ENCODE measurements at places on chromosomes 13 and 19.
A peak's percentile ranks its signal among the peaks of the same experiment; 100 is the strongest.

DNA sequence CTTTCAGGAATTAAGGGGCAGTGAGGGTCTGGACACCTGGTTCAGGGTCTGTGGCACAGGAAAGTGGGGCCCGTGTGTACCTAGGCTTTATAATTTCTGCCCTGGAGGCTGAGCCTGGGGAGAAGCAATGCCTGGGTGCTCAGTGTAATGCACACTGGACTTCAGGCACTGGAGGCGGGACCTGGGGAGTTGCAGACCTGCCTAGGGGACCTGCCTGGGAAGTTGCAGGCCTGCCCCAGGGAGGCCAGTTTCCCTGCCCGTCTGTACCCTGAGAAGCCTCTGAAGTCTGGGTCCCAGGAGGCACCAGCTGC lies 2.5 kb upstream of the TMEM59L start:
- no peak for DNase-seq

- no peak for DNase-seq
Measured at GRCh38 chr13:20105161-20105689, 55.6 kb downstream of the GJA3 start.

DNA sequence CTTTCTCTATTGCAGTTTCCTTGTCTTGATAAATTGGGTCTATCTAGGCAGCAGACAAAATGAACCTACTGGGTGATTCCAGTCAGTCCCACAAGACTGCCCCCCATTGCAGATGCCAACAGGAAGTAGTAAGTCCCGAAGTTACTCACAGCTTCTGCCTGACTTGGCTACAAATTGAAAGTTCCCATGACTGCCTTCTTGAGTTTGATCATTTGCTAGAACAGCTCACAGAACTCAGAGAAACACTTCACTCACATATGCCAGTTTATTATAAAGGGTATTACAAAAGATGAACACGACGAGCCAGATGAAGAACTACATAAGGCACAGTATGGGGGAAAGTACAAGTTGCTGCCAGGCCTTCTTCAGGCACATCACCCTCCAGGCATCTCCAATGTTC lies 50.0 kb downstream of the TEX26 start:
- peak; percentile 23 for DNase-seq

GRCh38 chr13:42064966-42065365 lies 16.5 kb downstream of the DGKH start:
- DNase-seq, result no peak

DNA sequence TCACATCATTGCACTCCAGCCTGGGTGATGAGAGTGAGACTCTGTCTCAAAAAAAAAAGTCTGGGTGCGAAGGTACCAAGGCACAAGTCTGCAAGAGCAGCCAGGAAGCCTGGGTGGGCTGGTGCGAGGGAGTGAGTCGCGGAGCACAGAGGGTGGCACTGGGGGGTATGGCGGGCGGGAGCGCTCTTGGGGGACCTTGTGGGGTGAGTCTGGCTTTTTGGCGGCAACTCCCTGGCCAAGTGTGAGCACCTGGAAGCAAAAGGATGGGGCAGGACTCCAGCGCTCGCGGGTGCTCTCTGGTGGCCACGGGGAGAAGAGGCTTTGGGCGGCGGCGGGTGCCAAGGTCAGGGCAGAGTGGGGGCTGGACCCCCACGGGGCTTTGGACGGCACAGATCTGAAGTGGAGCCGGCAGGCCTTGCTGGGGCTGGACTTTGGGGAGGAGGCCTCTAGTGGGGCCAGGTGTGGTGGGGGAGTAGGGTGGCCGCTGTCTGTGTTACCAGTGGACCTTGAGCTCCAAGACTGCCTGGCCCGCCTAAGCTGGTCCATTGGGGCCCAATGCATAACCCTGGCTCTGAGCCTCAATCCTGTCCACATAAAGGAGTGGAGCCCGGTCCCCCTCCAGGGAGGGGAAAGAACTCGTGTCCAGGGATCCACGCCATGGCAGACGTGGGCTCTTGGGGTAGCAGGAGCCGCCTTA lies 1.6 kb downstream of the P2RY11 start:
- peak; percentile 78 for DNase-seq

GRCh38 chr13:19795956-19796355 lies 13.2 kb upstream of the PSPC1 start:
- no peak for DNase-seq

DNA sequence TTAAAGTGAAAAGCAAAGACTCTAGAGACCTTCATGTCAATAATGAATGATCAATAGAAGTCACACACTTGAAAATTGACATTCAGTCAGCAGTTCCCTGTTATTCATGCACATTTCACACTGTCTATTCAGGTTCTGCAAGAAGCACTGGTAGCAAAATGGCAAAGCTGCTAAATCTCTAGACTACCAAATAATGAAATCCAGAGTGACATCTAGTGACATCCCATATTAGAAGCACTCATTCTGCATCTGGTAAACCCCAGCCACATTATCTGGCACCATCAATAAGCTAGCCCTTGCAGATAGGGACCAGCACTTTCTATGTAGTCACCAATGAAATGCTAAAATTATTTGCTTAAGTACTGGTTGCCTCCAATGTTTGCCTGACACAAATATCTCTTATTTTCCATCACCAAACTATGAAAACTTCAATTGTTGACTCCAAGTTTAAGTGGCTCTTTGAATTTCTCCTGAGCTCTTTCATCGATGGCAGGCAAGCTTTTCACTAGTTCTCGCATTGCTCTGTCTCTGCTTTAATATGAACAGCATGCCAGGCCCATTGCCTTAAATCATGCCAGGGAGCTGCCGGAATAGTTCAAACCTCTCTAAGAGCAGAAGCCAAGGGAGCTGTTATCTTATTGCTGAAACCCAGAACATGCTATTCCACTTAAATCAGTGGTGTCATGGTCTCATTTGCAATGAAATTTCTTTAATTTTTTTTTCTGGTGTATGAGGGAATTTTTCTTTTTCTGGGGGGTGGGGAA lies 409.9 kb downstream of the MZT1 start:
- no peak for DNase-seq

GRCh38 chr13:80131204-80131603 lies 209.7 kb downstream of the SPRY2 start:
- no peak for DNase-seq

- no peak for DNase-seq
Measured at GRCh38 chr19:1387684-1388636, 4.3 kb downstream of the NDUFS7 start.

- DNase-seq, result no peak
Measured at GRCh38 chr19:28401739-28402424, 811.1 kb downstream of the UQCRFS1 start.

- DNase-seq, result no peak
Measured at GRCh38 chr19:35607661-35608060, 4.9 kb upstream of the HAUS5 start.

GRCh38 chr13:66446413-66446812 lies 783.7 kb downstream of the PCDH9 start:
- DNase-seq, result no peak

GRCh38 chr13:105643966-105644365 lies 891.5 kb downstream of the EFNB2 start:
- no peak for DNase-seq

GRCh38 chr19:33546656-33547055 lies 25.1 kb upstream of the PEPD start:
- DNase-seq, result no peak

Measured in activated CD4-positive, alpha-beta T cell treated with anti-CD3 and anti-CD28 coated beads, Interleukin-2, Interleukin-4, amounts not matched to agents 100 ng/mL and 50 ng/mL, durations not matched to agents 16 hours and 8 hours (primary cell).